Stimulated activated CD4-positive, alpha-beta T cell treated with anti-CD3 and anti-CD28 coated beads, Interleukin-4, amount 100 ng/mL, for 48 hours (primary cell): ENCODE measurements at places on chromosomes 11 and 22.

GRCh38 chr11:64028398-64029115 is 7.2 kb upstream of the FLRT1 start:
- no peak for DNase-seq

DNA sequence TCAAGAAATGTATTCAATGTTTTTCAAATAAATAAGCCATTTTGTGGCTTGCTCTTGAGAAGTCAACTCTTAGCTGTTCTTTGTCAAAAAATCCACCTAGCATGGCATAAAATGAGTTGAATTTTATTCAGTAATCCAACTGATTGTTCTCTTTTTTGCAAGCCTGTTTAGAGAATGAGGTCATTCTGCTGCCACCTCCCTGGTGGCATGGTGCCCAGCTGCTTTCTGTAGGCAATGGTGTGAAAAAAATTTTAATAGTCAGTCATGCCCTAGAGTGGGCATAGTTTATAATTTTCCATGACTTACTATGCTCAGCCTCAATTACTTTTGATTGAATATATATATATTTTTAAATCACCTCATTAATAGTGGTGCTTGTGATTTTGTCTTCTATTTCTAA is 177.2 kb downstream of the INSC start:
- no peak for DNase-seq

GRCh38 chr11:123480290-123480815 is 50.3 kb downstream of the GRAMD1B start:
- no peak for DNase-seq

DNA sequence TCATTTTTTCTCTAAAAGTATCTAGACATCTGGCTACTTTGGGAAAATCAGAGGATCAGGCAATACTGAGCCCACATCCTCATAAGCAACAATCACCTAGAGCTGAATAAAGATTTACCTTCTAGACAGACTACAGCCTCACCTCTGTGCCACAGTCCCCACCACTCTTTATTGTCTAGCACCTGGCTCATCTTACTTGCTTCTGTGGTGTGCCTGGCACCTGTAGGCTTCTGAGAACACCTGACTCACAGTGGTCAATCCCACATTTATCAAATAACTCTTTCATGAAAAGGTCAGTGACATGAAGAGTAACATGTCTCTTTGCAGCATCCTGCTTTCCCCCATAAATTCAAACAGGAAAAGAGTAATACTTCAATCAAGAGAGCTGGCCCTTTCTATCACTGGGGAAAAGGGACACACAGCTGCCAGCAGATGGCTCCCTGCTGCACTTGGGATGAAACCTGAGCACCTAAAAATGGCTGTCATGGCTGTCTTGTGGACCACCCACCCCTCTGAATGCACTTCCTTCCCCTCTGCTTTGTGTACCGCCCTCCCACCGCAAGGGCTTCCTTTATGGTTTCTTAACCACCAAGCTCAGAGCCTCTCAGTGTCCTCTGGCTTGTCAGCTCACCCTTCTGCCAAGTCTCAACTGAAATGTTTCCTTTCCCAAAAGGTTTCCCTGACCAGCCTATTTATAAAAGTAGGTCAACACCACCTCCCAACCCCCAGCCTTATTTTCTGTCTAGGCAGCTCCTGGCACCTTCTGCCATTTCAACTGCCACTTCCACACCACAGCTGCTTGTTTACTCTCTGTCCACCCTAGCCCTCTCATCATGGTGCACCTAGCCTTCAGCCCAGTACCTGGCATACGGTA is 9.3 kb downstream of the TFIP11 start:
- peak; percentile 8 for DNase-seq

- DNase-seq = no peak
These were observed 14.5 kb downstream of the LRP4 start for GRCh38 chr11:46903846-46904245.

DNA sequence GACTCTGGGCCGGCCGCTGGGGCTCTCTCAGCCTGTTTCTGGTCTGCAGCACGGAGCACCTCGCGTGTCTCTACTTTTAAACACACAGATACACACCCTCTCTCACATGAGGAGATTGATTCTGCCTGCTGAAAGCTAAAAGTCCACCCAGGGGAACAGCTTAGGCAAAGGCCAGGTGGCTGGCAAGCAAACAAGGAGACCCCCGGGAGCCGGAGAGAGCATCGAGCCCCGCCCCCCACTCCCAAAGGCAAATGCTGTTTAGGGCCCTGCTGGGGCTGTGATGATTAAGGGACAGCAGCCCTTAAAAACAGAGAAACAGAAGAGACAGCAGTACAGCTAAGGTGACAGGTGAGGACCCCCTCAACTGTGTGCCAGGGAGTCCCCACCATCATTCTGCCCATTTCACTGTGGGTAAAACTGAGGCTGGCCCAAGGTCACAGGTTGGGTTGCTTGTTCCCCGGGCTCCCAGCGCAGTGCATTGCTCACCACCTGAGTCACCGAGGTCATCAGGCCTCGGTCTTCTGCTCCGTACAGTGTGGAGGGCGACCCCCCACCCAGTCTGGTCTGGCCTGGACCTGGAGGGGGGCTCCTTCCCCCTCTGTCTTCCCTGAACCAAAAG is 6.8 kb downstream of the CABP7 start:
- DNase-seq = no peak

- DNase-seq = no peak
These were observed 30.6 kb upstream of the DRD2 start for GRCh38 chr11:113505541-113506375.

GRCh38 chr11:73203790-73204189 is 14.3 kb upstream of the P2RY2 start:
- DNase-seq = no peak

- no peak for DNase-seq
These were observed 3.8 kb upstream of the PKP3 start for GRCh38 chr11:390175-390574.

DNA sequence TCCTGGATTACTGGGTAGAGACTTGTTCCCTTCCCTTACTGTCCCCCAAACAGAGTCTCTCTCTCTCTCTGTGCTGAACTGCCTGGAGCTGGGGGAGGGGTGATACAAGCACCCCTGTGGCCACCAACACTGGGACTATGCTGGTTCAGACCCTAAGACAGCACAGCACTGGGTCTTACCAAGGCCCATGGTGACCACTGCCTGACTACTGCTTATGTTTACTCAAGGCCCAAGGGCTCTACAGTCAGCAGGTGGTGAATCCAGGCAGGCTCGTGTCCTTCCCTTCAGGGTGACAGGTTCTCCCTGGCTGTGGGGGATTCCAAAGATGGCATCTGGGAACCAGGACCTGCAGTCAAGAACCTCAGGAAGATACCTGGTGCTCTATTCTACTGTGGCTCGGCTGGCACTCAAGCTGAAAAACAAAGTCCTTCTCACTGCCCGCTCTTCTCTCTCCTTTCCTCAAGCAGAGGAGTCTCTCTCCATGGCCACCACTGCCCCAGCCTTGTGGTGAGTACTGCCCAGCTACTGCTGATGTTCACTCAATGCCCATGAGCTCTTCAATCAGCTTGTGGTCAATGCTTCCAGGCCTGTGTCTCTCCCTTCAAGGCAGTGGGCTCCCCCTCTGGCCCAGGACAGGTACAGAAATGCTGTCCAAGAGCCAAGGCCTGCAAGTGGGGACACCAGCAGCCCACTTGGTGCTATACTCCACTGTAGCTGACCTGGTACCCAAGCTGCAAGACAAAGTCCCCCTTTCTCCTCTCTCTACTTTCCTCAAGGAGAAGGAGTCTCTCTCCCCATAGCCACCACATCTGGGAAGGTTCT is 41.8 kb upstream of the SHANK2 start:
- no peak for DNase-seq

DNA sequence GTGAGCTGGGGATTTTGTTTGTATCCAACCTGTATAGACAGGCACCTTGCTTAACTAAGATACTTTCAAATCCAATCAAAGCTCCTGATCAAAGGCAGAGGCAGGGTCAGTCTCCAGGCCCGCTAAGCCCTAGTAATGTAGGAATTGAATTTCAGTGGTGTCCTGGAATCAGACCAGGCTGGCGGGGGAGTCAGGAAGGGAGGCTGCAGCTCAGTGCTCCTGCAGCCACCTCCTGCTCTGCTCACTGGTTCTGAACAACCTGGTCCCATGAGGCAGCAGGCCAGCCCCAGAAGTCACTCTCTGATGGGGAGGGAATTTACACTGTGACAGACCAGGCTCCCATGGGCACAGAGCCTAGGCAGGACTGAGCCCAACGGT is 38.5 kb upstream of the GALNT18 start:
- no peak for DNase-seq

GRCh38 chr11:111044751-111045406 is 200.6 kb upstream of the POU2AF2 start:
- no peak for DNase-seq

- DNase-seq = no peak
These were observed 3.0 kb downstream of the SSTR3 start for GRCh38 chr22:37209140-37209845.

DNA sequence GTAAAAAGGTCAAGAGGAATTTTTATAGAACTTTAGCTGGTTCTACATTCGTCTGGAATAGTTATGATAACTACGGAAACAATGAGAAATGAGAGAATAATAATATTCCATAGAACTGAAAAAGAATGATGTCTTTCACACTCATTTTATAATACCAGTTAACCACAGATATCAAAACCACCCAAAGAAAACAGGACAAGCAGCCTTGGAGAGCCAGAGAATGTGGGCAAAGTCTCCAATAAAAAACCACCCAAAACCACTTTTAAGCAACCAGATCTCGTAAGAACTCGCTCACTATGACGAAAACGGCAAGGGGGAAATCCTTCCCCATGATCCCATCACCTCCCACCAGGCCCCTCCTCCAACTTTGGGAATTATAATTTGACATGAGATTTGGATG is 60.8 kb downstream of the ARHGAP32 start:
- no peak for DNase-seq

DNA sequence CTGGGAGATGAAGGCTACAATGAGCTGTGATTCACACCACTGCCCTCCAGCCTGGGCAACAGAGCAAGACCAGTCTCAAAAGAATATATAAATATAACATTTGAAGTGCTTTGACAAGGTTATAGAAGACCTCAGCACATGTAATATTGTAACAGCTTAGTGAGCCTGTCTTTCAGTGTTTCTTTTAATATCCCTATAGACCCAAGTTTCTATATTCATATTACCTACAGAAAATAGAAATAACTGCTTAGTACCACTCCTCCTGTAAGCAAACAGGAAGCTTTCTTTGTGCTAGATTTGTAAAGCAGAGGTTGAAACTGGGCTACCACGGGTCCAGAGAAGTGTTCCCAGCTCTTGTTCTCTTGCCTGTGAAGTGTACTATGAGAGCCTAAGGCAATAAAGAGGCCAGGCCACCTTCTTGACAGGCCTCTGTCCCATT is 68.2 kb downstream of the PPP2R1B start:
- no peak for DNase-seq

DNA sequence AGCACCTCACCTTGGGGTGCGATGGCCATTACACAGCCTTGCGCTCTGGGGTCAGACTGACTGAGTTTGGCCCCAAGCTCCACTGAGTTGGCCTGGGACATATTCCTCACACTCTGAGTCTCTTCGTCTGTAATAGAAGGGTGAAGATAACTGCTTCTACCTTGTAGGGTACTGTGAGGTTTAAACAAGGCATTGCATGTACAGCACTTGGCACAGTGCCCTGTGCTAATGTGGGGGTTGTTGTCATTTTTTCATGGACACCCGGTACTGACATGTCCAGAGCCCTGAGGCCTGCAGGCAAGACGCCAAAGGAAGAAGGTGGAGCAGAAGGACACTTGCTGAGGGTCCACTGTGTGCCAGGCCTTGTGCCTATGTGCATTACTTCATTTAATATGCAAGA is 50.7 kb downstream of the OTOG start:
- DNase-seq = no peak

DNA sequence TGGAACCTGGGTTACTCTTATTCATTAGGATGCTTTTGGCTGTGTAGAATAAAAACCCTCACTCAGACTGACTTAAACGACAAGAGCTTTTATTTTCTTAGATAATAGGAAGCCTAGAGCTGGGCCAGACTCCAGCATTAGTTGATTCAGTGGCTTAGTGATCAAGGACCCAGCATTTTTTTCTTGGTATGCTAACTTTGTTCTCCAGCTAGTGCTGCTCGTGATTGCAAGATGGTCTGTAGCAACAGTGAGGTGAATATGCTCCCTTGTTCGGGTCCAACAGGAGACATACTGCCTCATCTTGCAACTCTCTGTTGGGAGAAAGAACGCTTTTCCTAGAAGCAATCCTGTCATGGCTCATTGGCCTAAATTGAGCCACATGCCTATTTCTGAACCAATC is 33.4 kb downstream of the INSC start:
- DNase-seq = no peak

DNA sequence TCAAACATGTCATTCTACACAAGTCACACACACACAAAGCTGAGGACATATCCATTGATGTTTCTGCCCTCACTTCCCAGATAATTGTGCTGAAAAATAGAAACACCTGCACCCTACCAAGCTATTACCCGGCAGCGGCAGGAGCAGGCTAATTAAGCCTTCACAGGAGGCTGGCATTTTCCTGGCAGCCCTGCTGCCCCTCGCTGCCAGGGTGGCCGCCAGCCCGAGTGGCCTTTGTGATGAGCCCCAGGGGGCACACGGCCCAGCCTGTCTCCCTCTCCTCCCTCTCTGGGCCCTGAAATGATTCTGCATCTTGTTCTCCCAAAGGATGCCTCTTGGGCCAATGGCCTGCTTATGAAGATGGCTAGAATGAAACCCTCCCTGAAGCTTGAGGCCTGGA is 76.2 kb upstream of the TP53I11 start:
- DNase-seq = no peak

GRCh38 chr22:38314933-38315822 is 2.1 kb downstream of the CSNK1E start:
- no peak for DNase-seq

DNA sequence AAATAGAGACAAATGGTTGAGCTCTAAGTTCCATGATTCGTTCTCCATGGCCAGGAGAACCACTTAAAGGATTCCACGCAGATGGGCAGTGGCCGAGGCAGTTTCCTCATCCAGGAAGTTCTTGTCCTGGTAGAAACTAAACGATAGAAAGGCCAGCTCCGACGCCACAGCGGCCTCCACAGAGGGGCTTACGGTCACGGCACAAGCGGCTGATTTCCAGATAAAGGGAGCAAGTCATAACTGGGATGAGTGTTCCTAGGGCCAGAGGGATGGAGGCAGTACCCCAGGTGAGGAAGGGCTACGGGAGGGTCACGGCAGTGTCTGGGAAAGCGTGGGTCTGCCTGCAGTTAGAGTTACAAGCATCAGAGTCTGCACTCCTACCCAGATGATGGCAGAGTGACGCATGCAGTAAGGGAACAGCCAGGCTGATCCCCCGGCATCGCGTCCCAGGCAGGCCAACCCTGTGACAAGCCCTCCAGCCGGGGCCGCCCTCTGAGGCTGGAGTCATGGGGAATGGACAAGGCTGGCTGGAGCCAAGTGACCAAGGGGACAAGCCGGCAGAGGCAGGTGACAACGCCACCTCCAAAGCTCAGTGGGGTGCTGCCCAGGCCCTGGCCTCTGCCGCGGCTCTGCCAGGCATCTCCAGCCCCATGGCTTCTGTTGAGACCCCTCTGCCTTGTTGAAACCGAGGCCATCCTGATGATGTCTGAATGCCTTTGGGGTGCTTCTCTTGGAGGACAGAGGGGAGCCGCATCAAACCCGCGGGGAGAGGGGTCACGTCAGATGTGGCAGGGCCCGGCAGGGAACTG is 475.1 kb downstream of the BRD1 start:
- no peak for DNase-seq
